T-cell (primary cell): ENCODE measurements at places on chromosomes 7 and 10. TPM values are rescaled to one million over a fixed set of nuclear protein-coding genes. Genes with fewer than 3 reads are reported as not detected.

Gene NPTX2
- total RNA-seq = 0.56 TPM

Gene ASIC3
- total RNA-seq = 12.7 TPM

Gene ZWINT
- total RNA-seq = 5.3 TPM

Gene HK1
- total RNA-seq = 66.3 TPM

Gene LIPN
- not detected for total RNA-seq

Gene GSTO2
- 1.3 TPM for total RNA-seq

Gene ANK3
- 47.3 TPM for total RNA-seq

Gene FEZF1
- total RNA-seq = not detected
